Memory B cell (primary cell): ENCODE measurements at places on chromosomes 2 and 18.

DNA sequence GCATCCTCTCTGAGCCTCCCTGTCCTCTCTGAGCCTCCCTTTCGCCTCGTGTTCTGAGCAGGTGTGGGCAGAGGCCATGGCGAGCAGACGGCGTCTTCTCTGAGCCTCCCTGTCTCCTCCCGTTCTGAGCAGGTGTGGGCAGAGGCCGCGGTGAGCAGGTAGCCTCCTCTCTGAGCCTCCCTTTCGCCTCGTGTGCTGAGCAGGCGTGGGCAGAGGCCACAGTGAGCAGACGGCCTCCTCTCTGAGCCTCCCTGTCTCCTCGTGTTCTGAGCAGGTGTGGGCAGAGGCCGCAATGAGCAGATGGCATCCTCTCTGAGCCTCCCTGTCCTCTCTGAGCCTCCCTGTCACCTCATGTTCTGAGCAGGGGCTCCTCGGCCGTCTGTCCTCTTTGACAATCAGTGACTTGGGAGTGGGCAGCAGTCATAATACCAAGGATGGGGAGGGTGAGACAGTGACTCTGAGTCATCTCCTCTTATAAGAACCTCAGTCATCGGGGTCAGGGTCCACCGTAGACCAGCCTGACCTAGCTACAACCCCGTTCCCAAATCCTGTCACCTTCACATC, 395.1 kb upstream of the SALL3 start:
- no peak overlapping the region for H3K27ac ChIP-seq
- H3K4me1 ChIP-seq = no peaks in the 10 kb centered on the region
- no peaks in the 10 kb centered on the region for H3K36me3 ChIP-seq

GRCh38 chr18:2529154-2529553, 42.2 kb downstream of the METTL4 start:
- DNase-seq = no peak
- no peaks in the 10 kb centered on the region for H3K27me3 ChIP-seq
- H3K4me1 ChIP-seq = peaks cover 6% of the 10 kb centered on the region

- H3K4me1 ChIP-seq = peaks cover 6% of the 10 kb centered on the region
- DNase-seq = no peak
- no peak overlapping the region for H3K4me3 ChIP-seq
- H3K27ac ChIP-seq = no peak overlapping the region
- H3K36me3 ChIP-seq = peaks cover 13% of the 10 kb centered on the region
- no peaks in the 10 kb centered on the region for H3K27me3 ChIP-seq
Measured at GRCh38 chr2:70041663-70042062, 45.6 kb upstream of the PCBP1 start.

DNA sequence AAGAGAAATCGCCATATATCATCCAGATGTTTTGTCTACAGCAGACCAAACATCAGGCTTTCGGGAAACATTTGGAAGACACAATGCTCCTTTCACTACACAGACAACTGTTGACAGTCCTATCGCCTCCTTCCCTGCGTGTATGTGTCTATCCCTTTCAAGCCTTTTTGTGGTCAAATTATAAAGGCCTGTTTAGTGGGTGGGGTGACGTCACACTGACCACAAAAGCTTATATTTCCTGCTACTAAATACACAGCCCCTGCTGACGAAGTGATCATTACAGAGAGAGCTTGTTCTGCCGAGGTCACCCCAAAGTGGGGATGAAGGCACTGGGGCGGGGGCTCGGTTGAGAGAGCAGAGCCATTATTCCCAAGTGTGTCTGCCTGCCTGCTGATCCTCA, 302.7 kb upstream of the TNP1 start:
- DNase-seq = no peak
- peaks cover 10% of the 10 kb centered on the region for H3K27me3 ChIP-seq
- peaks cover 5% of the 10 kb centered on the region for H3K4me1 ChIP-seq
- H3K27ac ChIP-seq = no peak overlapping the region
- no peak overlapping the region for H3K4me3 ChIP-seq

DNA sequence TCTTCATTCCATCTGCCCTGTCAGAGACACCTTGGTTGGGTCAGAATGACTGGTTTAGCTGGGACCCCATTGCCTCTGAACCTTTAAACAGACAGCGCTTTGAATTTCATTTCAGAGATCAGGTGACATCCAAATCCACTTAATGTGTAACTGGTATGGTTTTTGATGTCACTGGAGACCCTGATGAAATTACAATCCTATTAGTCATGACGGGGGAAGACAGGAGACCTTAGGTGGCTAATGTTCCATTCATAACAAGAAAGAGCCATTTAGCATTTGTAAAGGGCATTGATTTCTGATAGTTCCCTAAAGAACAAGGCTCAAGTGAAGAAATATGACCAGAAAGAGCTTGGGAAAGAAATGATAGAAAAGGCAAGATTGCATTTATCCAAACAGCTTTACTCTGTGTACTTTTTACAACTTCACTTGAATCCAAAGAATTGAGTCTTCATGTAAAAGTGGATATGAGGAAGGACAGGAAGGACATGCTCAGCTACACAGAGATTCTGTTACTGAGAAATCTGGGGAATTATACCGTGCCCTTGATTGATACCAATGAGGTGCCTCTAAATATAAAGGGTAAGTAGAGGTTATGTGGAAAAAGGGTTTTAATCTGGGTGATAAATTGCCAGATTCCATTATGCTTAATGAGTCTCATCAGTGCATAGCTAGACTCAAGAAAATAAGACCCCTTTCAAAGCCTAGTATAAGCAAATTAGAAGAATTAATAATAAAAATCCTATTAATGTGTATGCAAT, 198.2 kb downstream of the NCKAP5 start:
- no peak overlapping the region for H3K4me3 ChIP-seq
- H3K27me3 ChIP-seq = peaks cover 5% of the 10 kb centered on the region
- no peaks in the 10 kb centered on the region for H3K36me3 ChIP-seq
- no peaks in the 10 kb centered on the region for H3K4me1 ChIP-seq
- no peak for DNase-seq

DNA sequence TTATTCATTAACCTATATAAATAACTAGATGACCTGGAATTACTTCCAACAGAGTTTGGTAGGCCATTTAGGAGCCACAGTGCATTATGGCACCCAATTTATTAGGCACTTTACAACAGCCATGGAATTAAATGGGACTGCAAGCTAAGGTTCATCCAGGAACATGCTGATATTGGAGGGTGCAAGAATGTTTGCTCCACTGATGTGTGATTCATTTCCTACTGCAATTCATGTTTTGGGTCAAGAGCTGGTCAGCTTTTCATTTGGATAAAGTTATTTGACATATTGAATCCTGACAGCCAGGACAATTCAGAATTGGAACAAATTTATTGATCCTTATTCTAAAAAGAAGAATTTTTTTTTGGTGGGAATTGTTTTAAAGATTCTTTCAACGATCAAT, 11.8 kb upstream of the LYPD1 start:
- no peak for DNase-seq
- no peak overlapping the region for H3K27ac ChIP-seq
- H3K4me3 ChIP-seq = no peak overlapping the region
- no peaks in the 10 kb centered on the region for H3K36me3 ChIP-seq

- H3K27ac ChIP-seq = no peak overlapping the region
- no peaks in the 10 kb centered on the region for H3K4me1 ChIP-seq
- DNase-seq = no peak
- peaks cover 8% of the 10 kb centered on the region for H3K27me3 ChIP-seq
Measured at GRCh38 chr2:105671156-105671555, 73.6 kb upstream of the NCK2 start.

DNA sequence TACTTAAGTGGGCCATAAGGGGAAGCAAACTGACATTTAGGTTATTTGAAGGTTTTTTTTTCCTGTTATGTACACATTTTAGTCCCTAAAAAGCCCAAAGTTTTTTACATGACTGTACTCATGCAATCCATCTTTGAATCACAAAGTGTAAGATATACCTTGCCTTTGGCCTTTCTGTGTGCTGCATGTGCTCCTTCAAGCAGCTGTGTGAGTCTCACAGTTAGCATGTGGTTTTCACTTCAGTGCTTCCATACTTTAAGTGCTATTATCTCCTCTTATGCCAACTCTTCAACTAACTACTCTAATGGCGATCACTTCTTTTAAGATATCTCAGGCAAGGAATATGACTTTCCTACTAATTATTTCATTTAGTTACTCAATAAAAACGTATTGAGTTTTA, 597.1 kb upstream of the ACVR2A start:
- no peaks in the 10 kb centered on the region for H3K4me1 ChIP-seq
- H3K4me3 ChIP-seq = no peak overlapping the region
- no peaks in the 10 kb centered on the region for H3K27me3 ChIP-seq
- no peak for DNase-seq
- no peak overlapping the region for H3K27ac ChIP-seq
- no peaks in the 10 kb centered on the region for H3K36me3 ChIP-seq

DNA sequence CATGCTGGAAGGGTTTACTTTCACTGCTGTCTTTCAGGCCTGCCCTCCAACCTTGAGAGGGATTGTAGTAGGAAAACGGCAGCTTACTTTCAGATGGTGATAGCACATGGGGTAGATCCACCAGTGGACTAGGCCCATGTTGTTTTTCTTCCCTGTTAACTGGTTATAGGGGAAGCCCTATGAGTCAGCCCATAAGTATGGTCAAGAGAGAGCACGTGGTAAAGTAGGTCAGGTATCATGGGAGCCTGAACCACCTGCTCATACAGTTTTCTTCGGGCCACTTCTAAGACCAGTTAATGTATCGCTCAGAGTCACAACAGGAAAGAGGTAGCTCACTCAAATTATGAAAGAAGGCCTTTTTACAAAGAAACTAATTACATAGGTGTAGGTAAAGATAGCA, 33.0 kb downstream of the PDK1 start:
- no peak for DNase-seq
- no peak overlapping the region for H3K27ac ChIP-seq
- H3K27me3 ChIP-seq = no peaks in the 10 kb centered on the region
- H3K36me3 ChIP-seq = peaks cover 39% of the 10 kb centered on the region
- no peaks in the 10 kb centered on the region for H3K4me1 ChIP-seq
- no peak overlapping the region for H3K4me3 ChIP-seq

- DNase-seq = no peak
- no peak overlapping the region for H3K4me3 ChIP-seq
- H3K27me3 ChIP-seq = no peaks in the 10 kb centered on the region
Measured at GRCh38 chr2:233538741-233539140, 27.8 kb downstream of the USP40 start.

DNA sequence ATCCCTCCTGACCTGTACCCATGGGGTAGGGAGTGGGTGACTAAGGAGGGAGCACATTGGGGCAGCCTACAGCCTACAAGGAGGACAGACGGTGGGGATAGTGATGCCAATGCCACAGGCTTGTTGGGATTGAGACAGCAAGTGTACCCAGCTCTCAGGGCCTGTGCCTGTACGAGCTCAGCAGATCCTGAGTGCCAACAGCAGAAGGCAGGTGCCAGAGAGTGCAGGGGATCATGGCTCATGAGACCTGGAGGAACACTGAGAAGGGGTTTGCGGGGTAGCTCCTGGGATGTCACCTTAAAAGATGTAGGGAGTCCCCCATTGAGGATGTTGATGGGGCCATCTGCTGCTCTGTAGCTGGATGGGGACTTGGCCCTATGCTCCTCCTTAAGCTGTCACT, 10.3 kb upstream of the SNED1 start:
- H3K4me1 ChIP-seq = peaks cover 5% of the 10 kb centered on the region
- no peak overlapping the region for H3K27ac ChIP-seq
- peaks cover 10% of the 10 kb centered on the region for H3K27me3 ChIP-seq
- DNase-seq = no peak
- no peaks in the 10 kb centered on the region for H3K36me3 ChIP-seq
